ENCODE measurements at places on chromosomes 6 and 20.

- DNase-seq: no peak
These were observed 158.2 kb downstream of the ZMYND8 start for GRCh38 chr20:47198254-47198671.

DNA sequence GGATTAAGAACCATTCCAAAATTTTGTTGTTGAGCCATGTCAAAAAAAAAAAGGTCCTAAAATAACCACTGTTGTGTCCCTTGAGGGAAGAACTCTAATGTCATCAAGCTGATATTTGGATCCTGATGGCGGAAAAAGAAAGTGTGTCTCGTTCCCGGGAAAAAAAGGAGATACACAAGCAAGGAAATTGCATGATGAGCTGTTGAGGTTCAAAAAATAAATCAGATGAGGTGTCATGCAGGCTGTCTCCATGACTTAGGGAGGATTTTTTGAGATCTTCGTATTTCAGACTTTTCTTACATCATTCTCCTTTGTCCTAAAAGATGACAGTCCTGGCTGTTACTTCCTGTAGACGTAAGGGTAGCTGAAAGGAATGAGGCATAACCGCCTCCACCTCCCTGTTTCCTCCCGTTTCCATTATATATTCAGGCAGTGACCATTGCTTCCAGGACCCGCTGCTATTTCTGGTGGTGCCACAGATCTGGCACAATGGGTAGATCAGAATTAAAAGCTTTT lies 117.3 kb upstream of the TNFAIP3 start:
- DNase-seq: no peak

GRCh38 chr6:103874575-103874974 lies 985.1 kb downstream of the HACE1 start:
- DNase-seq: no peak

- peak; percentile 78 for DNase-seq
These were observed 227.6 kb upstream of the PRSS16 start for GRCh38 chr6:27019651-27020552.

DNA sequence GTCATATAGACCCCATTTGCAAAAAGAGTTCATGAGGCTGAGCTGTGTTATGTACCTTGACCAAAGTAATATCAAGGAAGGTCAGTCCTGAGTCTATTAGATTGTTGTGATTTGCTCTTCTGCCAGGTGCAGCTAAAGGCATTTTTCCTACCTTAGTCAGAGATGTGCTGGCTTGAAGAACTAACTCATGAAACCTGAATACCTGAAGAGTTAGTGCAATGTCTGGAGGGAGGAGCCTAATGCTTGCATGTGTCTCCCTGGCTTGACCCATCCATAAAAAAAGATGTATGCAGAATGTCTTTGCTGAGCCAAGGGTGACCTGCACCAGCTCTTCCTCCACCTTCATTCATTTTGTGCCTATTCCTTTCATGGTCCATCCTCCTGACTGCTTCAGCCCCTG lies 742.0 kb downstream of the KIF16B start:
- no peak for DNase-seq

GRCh38 chr6:48016020-48016755 lies 94.8 kb downstream of the PTCHD4 start:
- DNase-seq: no peak

GRCh38 chr6:38191418-38191817 lies 371.9 kb downstream of the ZFAND3 start:
- no peak for DNase-seq

GRCh38 chr20:33310327-33310899 lies 27.4 kb downstream of the BPIFB1 start:
- no peak for DNase-seq

- no peak for DNase-seq
These were observed 14.0 kb downstream of the CALHM6 start for GRCh38 chr6:116475141-116475540.

GRCh38 chr20:52746190-52746589 lies 226.0 kb upstream of the TSHZ2 start:
- no peak for DNase-seq

DNA sequence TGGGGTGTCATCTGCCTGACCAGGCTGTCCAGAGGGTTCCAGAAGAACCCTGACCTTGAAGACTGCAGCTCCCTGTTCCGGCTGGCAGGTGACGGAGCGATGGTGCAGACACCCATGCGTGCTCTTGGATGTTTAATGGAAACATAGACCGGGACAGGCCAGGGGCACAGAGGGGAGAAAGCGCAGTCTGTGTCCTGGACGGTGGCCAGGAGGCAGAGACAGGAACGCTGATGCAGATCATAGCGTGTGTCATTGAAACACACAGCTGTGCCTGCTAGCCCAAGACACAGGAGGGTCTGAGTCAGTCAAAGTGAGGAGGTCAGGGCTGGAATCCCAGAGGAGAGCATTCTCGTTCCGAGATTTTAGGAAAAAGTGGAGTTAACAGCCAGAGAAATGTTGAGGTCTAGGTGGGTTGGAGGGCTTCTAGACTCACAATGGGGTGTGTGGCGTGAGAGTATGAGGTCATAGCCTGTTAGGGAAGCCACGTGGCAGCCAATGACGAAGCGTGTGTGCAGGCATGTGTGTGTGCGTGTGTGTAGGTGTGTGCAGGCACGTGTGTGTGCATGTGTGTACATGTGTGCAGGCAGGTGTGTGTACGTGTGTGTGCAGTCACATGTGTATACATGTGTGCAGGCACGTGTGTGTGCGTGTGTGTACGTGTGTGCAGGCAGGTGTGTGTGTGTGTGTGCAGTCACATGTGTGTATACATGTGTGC lies 167.0 kb downstream of the ERMARD start:
- no peak for DNase-seq

- no peak for DNase-seq
These were observed 15.5 kb upstream of the TMEM181 start for GRCh38 chr6:158544428-158544827.

DNA sequence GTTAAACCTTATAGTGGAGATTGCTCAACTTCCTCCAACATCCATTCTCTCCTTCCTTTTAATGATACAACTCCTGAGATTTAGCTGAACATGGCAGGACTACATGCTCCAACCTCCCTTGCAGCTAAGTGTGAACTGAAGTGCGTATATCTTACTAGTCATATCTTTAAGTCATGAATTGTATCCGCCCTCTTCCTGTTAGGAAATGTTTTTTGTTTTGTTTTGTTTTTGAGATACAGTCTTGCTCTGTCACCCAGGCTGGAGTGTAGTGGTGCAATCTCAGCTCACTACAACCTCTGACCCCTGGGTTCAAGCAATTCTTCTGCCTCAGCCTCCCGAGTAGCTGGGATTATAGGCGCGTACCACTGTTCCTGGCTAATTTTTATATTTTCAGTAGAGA lies 8.8 kb upstream of the OSTM1 start:
- no peak for DNase-seq

DNA sequence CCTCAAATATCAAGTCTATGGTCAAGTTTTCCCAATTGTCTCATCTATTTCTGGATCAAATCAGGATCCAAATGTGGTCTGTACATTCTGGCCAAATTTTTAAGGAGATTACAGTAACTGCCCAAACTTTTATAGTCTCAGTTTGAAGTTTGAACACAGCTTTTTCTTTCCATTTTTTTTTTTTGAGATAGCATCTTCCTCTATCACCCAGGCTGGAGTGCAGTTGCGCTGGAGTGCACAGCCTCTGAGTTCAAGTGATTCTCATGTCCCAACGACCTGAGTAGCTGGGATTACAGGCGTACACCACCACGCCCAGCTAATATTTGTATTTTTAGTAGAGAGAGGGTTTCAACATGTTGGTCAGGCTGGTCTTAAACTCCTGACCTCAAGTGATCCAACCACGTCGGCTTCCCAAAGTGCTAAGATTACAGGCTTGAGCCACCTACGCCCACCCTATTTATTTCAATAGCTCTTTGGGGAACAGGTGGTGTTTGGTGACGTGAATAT lies 84.9 kb upstream of the CARMIL1 start:
- no peak for DNase-seq

- DNase-seq: no peak
These were observed 212.7 kb upstream of the PLN start for GRCh38 chr6:118335325-118335816.

DNA sequence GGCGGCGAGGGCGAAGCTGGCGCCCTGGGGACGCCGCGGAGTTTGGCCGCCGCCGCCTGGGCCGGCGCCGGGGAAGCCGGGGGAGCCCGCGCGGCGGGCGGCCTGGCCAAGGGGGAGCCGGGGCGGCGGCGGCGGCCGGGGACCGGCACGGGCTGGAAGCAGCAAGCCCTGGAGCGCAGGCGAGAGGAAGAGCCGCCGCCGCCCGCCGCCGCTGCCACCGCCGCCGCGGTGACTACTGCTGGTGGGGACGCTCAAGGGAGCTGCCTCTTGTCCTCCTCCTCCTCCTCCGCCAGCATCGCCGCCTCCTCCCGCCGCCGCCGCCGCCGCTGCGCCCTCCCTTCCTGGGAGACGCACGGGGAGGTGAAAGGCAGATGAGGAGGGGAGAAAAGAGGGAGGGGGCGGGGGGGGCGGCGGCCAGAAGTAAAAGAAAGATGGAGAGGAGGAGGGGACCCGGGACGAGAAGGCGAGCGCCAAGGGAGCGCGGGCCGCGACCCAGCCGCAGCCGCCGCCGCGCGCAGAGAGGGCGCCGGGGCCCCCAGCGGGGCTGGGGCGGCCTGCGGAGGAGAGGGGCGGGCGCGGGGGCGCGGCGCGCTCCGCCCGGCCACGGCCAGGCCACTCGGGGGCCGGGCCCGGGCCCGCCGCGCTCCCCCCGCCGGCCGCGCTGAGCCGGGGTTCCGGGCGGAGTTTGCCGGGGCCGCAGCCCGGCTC lies 846 bp downstream of the PDE10A start:
- no peak for DNase-seq

DNA sequence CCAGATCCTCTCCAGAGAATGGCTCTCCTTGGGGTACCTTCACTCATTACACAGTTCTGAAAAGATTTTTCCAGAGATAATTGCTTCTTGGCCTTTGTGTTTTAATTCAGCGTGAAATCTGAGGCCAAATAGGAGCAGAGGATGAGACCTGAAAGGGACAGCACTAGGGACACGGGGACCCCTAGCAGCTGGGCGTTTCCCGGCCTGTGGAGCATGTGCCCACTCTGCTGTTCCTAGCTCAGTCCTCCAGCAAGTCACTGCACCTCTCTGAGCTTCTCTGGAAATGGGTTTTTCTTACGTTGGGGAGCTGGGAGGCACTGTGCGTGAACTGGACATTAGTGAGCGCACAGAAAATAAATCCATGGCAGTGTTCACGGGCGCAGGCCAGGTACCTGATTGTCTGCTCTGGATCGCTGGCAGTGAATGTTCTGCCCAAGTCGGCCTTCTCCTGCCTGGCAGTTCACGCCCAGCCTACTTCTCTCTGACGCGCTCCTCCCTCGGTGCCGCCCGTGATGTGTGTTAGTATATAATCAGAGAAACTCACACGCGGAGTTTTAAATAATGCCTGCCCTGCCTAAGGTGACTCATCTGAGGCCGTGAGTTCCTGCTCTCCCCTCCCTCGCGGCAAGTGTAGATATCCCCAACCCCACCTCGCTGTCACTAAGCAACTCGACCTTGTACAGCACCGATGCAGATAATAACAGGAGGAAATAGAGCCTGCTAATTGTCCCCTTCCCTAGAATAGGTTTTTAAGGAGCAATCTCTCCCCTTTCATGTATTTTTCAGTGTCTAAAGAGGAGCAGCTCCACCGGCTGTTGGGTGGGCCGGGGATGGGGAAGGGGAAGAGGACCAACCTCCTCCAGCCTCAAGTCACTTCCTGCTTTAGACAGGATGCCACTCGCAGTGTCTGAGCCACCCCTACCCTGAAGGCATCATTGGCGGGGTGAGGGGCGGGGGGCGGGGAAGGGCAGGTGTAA lies 2.7 kb upstream of the TUBB2A start:
- no peak for DNase-seq

GRCh38 chr6:79954849-79955248 lies 7.5 kb upstream of the ELOVL4 start:
- no peak for DNase-seq

Measured in hypothalamus (tissue), 51 donors.